Activated CD4-positive, alpha-beta T cell treated with anti-CD3 and anti-CD28 coated beads for 24 hours (primary cell): ENCODE measurements at places on chromosomes 2 and 18.

GRCh38 chr2:37713258-37713700 lies 41.8 kb upstream of the CDC42EP3 start:
- DNase-seq = no peak

- no peak for DNase-seq
Observed at GRCh38 chr2:28438532-28439063, 45.9 kb downstream of the FOSL2 start.

DNA sequence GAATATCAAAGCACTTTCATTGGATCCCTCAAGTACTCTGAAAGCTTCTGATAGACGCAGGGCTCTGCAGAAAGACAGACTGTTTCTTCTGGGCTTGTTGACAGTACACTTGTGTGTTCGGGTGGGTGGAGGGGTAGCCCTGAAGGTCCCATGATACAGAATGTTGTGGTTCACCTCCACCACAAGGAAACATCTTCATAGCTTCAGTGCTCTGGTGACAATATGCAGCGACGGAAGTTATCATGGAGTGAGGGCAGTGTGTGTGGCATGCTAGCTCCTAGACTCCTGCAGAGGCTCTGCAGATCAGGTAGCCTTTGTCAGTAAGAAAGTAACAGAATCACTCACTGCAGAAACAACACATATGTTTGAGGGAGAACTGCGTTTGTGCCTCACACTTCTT lies 90.7 kb downstream of the MEIS1 start:
- DNase-seq = no peak

- DNase-seq = no peak
Observed at GRCh38 chr2:57908736-57909161, 137.9 kb upstream of the VRK2 start.

DNA sequence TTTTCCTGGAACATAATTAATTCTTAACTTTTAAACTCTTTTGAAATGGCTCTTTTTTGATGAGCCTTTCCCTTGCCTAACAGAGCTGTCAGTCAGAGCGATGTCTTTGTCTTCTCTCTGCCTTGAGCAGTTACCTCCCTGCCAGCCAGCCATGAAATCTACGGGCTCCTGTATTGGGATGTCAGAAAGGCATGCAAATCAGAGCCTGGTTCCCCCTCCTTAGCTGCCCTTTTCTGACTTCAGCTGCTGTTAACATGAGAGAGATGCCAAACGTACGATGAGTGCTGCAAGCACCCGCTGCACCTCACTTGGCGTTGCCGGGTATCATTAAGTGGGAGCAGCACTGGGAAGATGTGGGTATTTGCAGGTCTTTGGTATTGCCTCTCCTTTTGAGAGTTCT lies 131.4 kb upstream of the BOD1L2 start:
- DNase-seq = no peak

- no peak for DNase-seq
Observed at GRCh38 chr2:187313831-187314230, 134.2 kb downstream of the CALCRL start.

DNA sequence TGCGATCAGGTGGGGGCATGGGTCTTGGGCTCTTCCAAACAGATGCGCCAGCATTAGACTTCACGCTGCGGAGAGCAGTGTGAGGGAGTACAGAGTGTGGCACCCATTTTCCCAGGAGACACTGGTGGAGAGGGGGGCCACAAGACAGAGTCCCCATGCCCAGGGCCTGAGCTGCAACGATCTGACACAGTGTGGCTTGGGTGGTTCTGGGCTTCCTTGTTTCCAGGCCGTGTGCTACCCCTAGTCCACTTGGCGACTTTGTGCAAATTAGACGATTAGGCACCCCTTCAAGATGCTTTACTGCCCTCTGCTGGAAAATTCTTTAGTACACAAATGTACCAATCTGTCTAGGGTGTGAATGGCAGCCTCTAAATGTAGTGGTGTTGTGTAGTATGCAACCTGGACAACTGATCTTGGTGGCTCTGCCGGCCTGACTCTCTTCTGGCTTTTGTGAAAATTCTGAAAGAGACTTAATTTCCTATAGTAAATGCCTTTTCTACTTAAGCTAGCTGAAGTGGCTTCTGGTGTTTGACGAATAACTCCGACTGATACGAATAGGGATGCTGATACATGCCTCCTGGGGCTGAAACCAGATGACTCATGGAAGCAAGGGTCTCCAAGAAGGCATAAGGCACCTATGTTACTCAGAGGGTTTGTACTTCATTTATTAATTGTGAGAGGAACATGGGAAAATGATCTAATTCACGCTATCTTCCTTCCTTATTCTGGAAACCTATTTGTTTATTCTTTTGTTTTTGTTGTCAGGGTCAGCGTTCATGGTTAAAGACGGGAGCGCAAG lies 92.3 kb upstream of the SMAD2 start:
- no peak for DNase-seq

GRCh38 chr18:64566456-64566855 lies 417.6 kb upstream of the LINC00305 start:
- DNase-seq = no peak

DNA sequence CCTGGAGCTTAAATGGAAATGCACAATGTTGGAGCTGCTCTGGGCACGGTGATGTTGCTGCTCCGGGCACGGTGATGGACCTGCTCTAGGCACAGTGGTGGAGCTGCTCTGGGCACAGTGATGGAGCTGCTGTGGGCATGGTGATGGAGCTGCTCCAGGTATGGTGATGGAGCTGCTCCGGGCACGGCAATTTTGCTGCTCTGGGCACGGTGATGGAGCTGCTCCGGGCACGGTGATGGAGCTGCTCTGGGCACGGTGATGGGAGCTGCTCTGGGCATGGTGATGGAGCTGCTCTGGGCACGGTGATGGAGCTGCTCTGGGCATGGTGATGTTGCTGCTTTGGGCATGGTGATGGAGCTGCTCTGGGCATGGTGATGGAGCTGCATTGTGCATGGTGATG lies 79.7 kb downstream of the LDLRAD4 start:
- no peak for DNase-seq

DNA sequence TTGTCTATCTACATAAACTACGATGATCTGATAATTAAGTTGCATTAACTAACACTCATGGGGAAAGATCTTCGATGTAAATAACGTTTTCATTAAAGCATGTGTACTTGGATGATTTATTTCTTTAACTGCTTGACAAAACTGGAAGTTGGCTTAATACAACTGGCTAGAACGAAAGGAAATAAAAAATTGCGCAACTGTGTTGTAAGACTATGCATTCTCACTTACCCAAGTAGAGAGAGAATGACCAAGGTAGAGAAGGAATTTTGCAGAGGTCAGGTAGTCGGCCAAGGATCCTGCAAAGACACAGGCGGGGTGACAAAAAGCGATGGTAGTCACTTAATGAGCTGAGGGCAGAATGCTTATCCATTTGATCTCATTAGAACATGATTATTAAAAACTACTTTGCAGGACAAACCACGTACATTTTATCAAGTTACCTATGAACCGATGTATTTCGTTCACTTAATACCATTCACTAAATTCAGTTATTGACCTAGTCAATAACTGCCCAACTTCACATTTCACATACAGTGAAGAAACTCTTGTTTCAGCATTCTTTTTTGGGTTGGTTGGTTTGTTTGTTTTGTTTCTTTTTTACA lies 900 bp downstream of the SLC40A1 start:
- DNase-seq = no peak

DNA sequence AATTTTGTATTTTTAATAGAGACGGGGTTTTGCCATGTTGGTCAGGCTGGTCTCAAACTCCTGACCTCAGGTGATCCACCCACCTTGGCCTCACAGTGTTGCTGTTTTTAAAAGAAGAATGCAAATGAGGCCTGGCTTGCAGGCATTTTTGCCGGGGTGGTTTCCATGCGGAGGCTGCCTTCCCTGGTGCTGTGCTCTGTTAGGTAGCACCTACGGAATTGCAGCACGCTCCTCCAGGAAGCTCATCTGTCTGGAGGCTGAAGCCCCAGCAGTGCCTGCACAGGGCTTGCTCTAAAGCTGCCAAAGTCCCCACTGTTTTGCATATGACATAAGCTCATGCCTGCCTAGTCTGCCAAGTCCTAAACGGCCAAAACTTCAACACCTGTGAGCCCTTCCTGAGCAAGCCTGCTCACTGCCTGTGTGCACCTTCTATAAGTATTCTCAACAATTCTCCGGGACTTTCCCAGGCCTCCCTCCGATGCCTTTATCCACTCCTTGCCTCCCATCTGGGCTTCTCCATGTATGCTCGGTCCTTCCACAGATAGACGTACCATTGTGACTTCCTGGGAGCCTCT lies 551.3 kb upstream of the RAB6C start:
- no peak for DNase-seq

GRCh38 chr2:215918901-215919599 lies 94.3 kb downstream of the MREG start:
- DNase-seq = no peak

DNA sequence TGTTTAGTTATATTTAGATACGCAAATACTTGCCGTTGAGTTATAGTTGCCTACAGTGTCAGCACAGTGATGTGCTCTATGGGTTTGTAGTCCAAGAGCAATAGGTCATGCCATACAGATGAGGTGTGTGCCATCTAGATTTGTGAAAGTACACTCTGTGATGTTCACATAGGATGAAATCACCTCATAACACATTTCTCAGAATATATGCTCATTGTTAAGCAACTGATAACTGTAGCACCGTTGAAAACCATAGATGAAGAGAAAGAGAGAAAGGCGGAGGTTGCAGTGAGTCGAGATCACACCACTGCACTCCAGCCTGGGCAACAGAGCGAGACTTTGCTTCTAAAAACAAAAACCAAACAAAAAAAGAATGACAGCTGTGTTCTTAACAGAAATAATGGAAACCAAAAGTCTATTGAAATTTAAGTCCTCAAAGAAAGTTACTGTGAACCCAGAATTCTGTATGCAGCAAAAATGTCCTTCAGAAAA lies 9.5 kb downstream of the DGKD start:
- no peak for DNase-seq

GRCh38 chr2:152924722-152925121 lies 206.3 kb downstream of the ARL6IP6 start:
- no peak for DNase-seq

- no peak for DNase-seq
Observed at GRCh38 chr2:155485141-155485842, 786.8 kb downstream of the KCNJ3 start.

DNA sequence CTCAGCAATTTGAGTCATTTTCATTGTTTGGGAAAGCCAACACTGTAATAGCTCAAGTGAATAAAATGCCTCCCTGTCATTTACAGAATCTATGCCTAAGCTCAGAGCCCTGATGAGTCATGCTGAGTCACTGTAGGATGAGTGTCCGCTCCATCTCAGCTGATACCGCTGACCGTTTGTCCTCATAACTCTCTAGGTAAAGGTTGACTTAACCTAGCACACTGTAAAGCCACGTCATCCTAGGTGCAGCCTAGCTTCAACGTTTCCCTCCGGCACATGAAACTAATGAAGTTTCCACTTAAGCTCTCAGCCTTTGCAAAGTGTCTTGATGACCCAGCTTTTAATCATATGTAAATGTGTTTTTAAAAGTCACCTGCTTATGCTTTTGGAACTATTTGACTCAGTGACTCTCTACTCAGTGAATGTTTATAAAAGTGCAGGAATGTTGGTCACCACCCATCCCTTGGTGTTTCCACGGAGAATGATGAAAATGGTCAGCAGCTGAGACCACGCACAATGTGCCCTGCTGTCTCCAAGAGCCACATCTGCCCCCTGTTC lies 154.0 kb downstream of the PMAIP1 start:
- no peak for DNase-seq

- no peak for DNase-seq
Observed at GRCh38 chr18:35024965-35025364, 16.2 kb upstream of the MAPRE2 start.
